ENCODE measurements at places on chromosomes 11 and 22. TPM values are rescaled to one million over a fixed set of nuclear protein-coding genes. Genes with fewer than 3 reads are reported as not detected.

Gene KRTAP5-3
- not detected for total RNA-seq

Gene GLB1L2
- total RNA-seq: not detected

Gene IFT27
- total RNA-seq: 26.3 TPM

Gene OR2AT4
- total RNA-seq: not detected

DNA sequence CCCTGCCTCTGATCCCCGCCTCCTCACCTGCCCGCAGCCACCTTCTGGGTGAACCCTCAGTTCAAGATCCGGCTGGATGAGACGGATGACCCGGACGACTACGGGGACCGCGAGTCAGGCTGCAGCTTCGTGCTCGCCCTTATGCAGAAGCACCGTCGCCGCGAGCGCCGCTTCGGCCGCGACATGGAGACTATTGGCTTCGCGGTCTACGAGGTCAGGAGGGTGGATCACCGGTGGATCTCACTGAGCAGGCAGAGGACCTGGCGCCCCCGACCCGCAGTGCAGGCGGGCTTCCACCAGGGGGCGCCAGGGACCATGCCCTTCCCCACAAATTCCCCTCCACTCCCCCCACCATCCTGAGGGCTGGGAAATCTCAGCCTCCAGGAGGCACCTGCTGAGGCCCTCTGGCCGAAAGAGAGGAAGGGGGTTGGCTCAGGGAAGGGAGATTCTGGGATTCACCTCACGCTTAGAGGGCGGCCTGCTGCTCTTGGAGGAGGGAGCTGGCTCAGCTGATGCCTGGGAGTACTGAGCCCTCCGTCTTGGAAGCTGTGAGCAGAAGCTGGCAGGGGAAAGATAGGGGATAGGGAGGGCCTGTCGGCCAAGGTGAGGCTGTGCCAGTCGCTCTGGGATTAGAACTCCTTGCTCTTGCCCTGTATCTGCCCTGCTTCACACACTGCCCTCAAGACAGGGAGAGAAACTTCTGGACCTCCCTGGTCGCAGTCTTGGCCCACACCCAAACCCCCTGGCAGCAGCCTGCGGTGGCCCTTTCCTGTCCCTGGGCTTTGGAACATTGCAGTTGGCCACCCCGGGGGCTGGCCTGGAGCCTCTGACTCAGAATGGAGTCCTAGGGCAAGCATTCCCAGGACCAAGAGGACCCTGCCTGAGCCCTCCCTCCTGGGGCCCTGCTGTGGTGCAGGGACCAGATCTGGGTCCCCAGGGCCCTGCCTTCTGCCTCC is 23.2 kb downstream of the CAPN1 start:
- DNase-seq: no peak

- DNase-seq: no peak
Observed at GRCh38 chr11:97937501-97937900, 1083.2 kb upstream of the CNTN5 start.

- DNase-seq: no peak
Observed at GRCh38 chr11:89267660-89268302, 90.1 kb downstream of the TYR start.

- DNase-seq: no peak
Observed at GRCh38 chr22:50576806-50577696, 1.2 kb downstream of the CPT1B start.

Data from heart left ventricle (tissue), 16 donors.